Activated CD4-positive, alpha-beta T cell treated with anti-CD3 and anti-CD28 coated beads for 24 hours (primary cell): ENCODE measurements at places on chromosomes 6 and 20.

GRCh38 chr6:141667580-141668309 lies 465.0 kb upstream of the GJE1 start:
- no peak for DNase-seq

DNA sequence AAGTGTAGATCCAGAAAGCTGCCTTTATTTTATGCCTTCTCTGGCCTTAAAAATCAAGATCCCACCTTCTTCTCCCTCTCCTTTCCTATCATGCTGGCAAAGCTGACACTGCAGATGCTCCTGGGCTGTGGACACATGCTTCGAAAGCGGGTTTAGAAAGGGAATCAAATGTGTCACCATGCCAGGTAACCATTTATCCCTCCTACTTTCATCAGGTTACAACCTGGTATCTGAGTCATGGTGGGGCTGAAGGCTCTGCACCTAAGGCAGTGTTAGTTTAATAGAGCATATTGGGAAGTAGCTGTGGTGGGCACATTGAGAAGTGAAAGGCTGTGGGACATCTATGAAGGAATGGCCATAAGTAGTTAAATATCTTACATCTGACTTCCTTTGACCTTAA lies 69.8 kb downstream of the GJA1 start:
- no peak for DNase-seq

- DNase-seq: no peak
These were observed 103.4 kb upstream of the FRMD1 start for GRCh38 chr6:168182366-168182765.

- peak; percentile 29 for DNase-seq
These were observed 8.8 kb upstream of the CEP85L start for GRCh38 chr6:118660218-118660569.

- no peak for DNase-seq
These were observed 89.4 kb downstream of the ECT2L start for GRCh38 chr6:138885156-138885819.

DNA sequence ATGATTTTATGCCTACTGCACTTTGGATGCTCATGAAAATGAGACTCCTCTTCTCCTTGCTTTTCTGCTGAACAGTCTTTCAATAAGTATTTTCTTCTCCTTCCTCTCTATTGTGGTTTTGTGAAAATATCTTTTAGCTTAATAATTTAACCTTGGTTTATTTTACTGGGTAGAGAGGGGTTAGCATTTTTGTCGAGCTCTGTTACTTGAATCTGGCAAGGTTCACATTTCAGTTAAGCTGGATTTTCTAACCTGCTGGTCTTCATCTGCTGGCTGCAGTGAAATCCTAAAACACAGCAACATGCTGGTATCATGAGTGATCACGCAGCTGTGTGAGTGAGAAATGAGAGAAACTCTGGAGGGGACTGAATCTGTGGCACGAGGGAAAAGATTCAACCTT lies 222.7 kb upstream of the NOX3 start:
- no peak for DNase-seq

GRCh38 chr6:18527836-18528743 lies 140.9 kb downstream of the RNF144B start:
- no peak for DNase-seq

- DNase-seq: no peak
These were observed 372 bp downstream of the JARID2 start for GRCh38 chr6:15246217-15246665.

- DNase-seq: no peak
These were observed 92.1 kb downstream of the SYNJ2 start for GRCh38 chr6:158073776-158074175.

DNA sequence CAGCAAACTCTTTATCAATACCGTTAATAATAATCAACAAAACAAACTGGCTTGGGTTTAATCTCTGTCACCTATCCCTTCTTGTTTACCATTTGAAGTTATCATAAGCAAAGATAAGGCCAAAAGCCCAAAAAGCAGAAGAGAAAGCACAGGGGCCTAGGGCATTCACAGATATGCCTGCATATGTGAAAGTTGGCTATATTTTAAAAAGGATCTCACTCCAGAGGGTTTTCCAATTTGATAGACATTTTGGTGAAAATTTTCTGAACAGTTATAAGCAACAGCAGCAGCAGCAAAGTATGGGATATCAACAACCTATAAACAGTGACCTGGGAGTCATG lies 101.1 kb downstream of the ATXN1 start:
- no peak for DNase-seq

DNA sequence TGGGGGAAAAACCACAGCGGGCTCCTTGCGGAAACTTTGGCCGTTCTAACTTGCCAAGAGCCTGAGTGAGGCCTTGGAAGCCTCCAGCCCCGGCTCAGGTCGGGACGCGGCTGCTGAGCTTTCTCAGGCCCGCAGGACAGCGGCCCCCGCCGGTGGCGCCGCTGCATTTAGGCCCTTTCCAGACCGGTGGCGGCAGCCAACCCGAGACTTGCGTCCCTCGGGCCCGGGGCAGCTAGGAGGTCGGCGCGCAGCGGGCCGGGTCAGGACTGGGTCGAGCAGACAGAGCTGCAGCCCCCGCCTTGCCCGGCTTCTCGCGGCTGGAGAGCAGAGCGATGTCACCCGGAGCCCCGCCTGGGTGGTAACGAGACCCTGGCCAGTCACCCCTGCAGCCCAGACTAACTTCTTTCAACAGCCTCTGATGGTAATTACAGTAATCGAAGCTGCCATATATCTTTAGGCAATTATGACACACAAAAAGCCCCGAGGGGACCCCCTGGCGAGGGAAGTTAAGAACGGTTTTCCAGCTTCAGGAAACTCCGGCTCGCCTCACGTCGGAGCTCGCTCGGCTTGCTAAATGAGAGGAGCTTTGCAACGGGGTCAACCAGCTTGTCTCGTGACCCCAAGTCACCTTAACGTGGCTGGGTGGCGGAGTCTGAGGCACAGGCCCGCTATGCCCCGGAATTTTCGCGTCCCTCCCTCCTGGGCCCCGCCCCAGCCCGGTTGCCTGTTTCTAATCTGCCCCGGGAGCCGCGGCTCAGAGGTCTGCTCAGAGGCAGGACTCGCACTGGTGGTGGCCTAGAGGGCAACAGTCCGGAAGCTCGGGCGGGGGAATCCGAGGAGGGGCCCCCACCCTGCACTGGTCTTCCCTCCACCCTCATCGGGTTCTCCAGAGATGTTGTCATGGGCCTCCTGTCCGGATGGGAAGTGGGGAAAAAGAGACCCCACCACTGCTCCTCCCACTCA lies 3.0 kb downstream of the NR2E1 start:
- no peak for DNase-seq

DNA sequence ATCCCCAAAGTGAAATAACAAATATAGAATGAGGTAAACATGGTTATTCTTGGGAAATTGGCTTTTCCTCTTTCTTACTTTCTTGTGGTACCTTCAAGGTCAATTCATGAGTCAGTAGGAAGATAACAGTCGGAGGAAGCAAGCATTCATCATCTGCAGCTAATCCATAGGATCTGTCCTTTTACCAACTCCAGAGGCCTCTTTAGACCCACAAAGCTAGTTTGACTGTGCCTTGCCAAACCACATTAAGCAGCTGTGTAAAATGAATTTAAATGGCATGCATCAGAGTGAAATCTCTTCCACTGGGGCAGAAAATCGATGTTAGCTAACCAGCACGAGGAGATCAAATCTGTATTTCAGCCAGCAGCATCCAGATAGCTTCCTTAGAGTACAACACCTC lies 171.3 kb downstream of the TMEM242 start:
- DNase-seq: no peak

DNA sequence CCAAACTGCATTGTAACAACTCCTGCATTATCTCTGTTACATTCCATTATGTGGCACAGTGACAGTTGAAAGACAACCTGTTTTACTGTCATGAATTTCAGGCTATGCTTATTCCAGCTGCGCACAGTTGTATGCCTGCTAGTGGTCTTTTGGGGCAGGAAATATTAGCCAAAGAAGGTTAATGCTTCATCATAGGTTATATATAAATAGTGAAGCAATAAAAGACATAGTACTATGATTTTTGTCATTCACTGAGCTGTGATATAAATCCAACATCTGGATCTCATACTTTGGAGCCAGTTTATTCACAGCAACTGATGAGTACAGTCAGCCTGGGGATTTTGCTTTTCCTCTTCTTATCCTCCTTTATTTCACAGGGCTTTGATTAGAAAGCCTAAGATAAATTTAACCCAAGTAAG lies 55.6 kb downstream of the FILIP1 start:
- no peak for DNase-seq

DNA sequence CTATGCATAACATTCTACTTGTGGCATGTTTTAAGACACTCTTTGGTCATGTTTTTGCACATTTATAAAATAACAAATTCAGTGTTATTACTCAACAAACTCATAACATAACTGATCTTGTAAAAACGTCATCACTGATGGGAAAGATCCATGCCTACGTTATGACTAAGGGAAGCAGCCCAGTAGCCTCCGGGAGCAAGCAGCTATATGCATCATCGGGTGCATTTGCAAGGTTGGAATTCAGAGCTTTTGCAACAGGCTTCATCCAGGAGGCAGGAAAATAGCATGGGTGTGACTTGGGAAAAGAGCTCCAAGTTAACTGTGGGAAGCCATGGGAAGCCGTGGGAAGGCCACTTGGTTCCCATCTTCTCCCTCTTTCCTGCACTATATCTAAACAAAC lies 271.6 kb upstream of the SGK1 start:
- DNase-seq: no peak

GRCh38 chr20:62605236-62605943 lies 36.9 kb upstream of the SLCO4A1 start:
- DNase-seq: no peak

DNA sequence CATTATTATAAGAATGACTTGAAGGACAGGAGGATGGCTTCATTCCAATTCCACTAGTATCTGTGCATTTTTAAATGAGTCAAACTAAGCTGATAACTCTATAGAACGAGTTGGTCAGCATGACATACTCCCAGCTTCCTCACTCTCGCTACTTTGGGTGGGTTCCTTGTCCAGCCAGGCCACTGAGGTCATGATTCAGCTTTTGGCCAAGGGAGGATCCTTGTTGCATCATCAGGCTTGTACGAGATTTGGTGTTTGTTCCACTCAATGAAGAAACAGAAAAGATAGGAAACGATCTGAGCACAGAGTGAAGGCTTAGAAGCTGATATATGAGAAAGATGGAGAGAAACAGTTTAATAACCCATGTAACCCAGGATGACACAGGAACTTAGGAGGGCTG lies 19.8 kb downstream of the NEDD9 start:
- no peak for DNase-seq

- no peak for DNase-seq
These were observed 55.2 kb upstream of the RBM24 start for GRCh38 chr6:17225767-17226630.

GRCh38 chr6:146657432-146657831 lies 58.7 kb downstream of the ADGB start:
- DNase-seq: no peak

GRCh38 chr20:23546435-23547144 lies 21.7 kb downstream of the CST9L start:
- DNase-seq: no peak

GRCh38 chr6:50824552-50824951 lies 5.9 kb downstream of the TFAP2B start:
- no peak for DNase-seq

GRCh38 chr20:5393218-5393870 lies 76.6 kb upstream of the PROKR2 start:
- DNase-seq: no peak

- DNase-seq: no peak
These were observed 882.8 kb downstream of the TBC1D32 start for GRCh38 chr6:120451508-120451907.

DNA sequence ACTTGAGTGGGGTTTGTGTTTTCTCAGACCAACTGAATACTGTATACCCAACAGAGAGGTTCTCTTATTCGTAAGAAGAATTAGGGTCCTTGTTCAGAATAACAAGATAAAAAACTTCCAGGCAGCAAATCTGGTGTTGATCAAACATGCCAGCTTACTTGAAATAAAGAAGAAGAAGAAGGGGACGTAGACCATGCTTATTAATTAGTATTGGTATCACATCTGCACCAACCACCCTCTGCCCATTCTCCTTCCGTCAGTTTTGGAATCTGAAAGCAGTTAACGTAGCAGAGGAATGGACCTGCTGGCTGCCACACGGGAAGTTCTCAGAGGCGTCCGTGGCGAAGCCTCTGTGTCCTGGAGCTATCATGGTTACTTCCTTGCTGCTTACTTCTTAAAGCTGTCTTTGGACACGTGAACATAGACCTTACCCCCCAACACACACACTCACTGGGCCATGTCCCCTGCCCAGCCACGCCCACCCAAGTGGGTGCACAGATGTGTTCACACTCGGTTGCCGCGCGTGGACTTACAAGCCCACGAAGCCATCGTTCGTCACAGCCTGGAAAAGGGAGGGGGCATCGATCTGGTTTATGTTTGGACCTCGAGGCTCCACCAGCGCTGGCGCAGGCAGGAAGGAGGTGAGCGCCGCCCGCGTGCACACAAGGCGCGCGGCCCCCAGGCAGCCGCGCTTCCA lies 4.1 kb upstream of the DLL1 start:
- DNase-seq: no peak

DNA sequence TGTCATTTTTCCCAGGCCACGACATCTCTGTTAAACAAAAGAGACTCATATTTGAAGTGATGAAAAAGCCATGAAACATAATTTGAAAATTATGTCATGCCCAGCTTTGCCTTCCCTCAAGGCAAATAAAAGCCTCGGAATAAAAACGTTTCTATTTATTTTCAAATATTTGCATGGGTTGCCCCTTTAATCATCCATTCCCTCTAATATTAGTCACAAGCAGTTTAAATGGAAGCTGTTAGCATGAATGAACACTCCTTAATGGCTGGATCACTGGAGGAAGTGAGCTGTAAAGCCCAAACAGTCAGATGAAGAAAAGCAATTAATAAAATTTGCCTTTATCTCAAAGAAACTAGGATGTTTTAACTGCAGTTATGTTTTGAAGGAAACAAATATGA lies 69.3 kb upstream of the STMND1 start:
- no peak for DNase-seq

DNA sequence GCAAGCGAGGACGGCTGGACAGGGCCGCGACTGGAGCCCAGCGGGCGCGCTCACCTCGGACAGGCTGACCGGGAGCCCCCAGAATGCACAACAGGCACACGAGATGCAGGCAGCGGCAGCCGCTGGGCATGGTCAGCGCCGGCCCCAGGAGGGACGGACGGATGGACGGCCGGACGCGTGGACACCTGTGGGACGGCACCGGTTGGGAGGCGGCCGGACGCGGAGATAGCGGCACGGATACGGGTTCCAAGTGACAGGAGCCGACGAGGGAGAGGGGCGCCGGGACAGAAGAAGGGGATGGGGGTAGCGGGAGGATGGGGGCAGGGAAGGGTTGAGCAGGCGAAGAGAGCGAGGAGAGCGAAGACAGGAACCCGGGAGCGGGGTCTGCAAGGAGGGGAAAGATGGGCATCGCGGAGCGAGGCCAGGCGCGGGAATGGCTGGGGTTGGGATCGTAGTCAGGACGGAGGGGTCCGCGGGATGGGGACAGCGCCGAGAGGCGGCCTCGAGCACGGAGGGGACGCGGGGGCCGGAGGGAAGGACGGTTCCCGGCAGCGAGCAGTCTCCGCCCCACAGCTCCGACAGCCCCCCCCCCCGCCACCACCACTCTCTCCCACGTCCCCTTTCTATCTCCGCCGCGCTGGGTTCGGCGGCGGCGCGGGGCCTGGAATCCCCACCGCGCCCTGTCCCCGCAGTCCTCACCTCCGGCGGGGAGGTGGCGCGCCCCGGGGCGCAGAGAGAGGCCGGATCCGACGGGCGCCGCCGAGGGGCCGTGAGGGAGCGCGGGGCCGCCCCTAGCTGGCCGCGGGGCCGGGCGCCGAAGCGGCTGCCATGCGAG lies 435 bp downstream of the DLK2 start:
- no peak for DNase-seq
